Neural progenitor cell (in vitro differentiated cells): ENCODE measurements at places on chromosomes 12 and 14.

DNA sequence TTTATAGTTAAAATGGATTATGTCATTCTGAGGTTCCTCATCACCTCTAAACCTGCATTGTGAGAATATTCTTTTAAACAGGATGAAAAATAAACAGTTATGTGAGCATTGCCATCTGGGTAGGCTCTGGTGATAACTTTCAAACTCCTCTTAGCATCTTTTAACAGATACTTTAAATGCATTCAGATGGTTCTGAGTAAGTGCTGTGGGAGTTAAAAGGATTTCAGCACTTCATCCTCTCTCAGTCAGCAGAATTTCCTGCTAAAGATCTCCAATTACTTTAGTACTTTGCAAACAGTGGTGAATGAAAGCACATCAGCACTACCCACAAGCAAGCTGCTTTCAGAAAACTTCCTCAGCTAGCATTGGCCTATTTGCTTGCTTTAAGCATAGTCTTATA is 59.3 kb upstream of the TMTC1 start:
- DNase-seq, result no peak

GRCh38 chr12:116528065-116528464 is 31.1 kb upstream of the MAP1LC3B2 start:
- DNase-seq, result no peak

- DNase-seq, result no peak
These were observed 66.6 kb downstream of the BTG1 start for GRCh38 chr12:92079054-92079385.

GRCh38 chr14:42719391-42719790 is 1112.7 kb downstream of the LRFN5 start:
- DNase-seq, result no peak

GRCh38 chr12:65907513-65907912 is 83.2 kb downstream of the HMGA2 start:
- DNase-seq, result no peak

GRCh38 chr12:110585231-110585799 is 2.2 kb upstream of the PPTC7 start:
- DNase-seq, result peak; percentile 44

DNA sequence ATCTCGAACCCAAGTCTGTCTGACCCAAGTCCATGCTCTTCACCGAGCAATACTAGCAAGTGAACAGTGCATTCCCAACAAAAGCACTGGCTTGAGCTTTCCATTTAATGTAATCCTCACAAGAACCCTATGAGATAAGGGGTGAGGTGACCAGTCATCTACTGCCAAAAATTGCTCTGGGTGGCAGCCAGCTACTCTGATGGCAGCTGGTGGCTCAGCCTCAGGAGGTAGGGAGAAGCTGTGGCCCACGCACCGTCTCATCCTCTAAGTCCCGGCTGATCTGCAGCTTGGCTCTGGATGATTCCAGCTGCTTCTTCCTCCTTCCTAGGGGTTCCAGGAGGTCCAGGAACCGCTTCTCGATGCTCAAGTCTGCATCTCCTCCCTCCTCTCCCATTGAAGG is 75.2 kb downstream of the PLEKHG3 start:
- no peak for DNase-seq

GRCh38 chr12:80142640-80143039 is 43.3 kb downstream of the OTOGL start:
- DNase-seq, result no peak

DNA sequence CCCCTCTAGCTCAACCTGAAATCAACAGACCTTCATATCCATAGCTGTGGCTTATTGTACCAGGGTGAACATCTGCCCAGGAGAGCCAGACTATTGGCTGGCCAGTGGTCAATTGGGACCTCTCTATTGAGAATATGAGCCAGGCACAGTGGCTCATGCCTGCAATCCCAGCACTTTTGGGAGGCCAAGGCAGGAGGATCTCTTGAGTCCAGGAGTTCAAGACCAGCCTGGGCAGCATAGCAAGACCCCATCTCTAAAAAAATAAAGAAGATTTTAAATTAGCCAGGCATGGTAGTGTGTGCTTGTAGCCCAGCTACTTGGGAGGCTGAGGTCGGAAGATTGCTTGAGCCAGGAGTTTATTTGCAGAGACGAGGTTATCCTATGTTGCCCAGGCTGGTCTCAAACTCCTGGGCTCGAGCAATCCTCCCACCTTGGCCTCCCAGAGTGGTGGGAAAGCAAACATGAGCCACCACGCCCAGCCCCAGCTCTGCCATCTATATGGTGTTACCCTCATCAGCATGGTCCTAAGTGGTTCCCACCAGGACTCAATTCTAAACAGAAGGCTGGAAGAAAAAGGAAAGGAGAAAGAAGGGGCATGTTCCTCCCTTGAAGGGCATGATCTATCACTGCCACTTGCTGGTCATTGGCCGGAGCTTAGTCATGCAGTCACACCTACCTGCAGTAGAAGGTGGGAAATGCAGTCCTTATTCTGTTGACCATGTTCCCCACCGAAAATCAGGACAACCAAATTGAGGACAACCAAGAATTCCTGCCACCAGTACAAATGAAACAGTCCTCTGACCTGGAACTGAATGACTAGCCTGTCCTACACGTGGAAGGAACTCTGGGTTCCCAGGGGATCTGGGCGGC is 33.7 kb upstream of the IFT81 start:
- no peak for DNase-seq

- no peak for DNase-seq
These were observed 17.8 kb upstream of the BCL7A start for GRCh38 chr12:122003651-122004611.

DNA sequence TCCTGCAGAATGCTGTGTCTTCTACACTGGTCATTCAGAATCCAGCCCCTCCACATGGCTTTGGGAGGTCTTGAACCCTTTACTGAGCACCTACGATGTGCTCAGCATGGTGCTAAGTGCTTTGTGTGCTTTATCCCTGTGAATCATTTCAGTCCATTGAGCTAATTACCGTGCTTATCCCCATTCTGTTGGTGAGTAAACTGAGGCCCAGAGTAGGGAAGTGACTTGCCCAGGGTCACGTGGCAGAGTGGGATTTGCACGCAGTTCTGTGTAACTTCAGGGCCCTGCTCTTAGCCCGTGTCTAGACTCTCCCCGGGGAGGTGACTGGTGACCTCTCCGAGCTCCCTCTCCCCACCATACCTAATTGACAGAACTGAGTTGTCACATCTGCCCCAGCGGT is 27.4 kb downstream of the MVK start:
- no peak for DNase-seq

DNA sequence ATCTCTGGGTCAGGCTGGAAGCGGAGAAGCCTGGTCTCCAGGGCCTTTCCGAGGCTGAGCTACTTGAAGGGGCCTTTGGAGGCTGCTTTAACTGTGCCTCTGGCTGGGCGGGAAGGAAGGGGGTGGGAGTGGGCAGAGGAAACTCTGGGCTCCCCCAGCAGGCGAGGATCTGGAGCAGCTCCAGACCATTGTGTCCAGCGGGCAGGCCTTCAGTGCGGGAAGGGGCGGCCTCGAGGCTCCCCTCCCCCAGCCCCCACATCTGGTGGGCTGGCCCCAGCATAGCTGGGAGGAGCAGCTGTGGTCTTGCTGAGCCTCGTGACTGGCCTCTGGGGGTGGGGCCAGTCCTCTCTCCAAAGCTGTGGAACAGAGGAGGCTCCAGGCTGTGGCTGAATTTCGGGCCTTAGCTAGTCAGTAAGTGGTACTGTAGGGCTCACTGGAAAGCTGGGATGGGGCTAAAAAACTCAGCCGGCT is 3.4 kb downstream of the TAMALIN start:
- peak; percentile 96 for DNase-seq

DNA sequence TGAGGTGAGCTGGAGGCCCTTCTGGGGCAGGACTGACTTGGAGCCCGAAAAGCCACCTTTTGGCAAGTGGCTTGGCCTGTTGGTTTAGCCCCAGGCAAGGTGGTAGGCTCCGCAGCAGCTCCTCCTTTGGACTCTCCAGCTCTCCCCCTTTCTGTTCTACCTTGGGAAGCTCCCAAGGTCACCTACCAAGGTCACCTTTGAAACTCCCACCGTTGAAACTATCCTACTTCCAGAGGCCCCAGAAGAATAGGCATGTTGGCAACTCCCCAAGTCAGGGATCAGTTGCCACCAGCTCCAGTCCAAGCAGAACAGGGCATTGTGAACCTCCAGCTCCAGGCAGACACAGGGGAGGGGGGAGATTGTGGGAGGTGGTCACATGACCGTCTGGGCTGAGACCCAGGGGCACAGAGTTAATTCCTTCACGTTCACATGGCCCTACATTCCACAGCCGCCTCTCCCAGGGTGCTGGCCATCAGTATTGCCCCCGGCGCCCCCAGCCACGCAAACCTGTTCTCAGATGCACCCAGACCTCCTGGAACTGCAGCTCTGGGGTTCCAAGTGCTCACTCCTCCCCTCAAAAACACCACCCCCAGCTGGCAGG is 14.4 kb downstream of the IRF2BPL start:
- DNase-seq, result peak; percentile 65

GRCh38 chr12:8077207-8077606 is 4.9 kb upstream of the NECAP1 start:
- DNase-seq, result no peak

DNA sequence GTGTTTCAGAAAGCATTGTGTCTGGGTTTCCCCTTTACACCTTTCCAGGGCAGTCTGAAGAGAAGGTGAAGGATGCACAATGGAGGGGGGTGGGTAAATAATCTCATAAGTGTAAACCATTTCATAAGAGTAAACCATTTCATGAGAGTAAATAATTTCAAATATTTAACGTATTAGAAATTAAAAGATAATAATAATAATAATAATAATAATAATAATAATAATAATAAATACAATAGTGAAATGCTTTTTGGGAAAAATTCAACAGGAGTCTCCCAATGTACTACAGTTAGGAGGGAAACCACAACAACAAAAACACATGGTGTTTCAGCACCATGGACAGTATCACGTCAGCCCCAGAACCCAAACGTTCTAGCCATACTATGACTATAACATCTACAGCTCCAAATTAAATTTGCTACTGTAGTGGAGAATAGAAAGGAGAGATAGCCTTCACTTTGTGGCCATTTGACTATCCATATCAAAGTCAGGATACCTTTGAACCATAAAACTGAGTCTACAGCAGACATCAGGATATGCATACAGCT is 691.8 kb downstream of the BCL11B start:
- peak; percentile 67 for DNase-seq

DNA sequence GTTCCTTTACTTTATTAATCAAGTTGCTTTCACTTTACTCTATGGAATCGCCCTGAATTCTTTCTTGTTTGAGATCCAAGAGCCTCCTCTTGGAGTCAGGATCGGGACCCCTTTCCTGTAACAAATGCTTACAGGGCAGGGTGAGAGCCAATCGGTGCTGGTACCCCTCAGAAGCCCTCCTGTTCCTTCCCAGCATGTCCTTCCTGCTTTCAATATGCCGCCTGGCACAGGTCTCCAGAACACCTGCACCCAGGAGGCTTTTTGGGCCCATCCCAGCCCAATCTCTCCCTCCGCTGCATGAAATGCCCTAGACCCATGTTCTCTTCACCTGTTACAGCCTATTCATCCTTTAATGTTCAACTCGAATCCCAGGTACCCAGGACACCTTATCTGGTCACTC is 122.2 kb downstream of the FOXN3 start:
- no peak for DNase-seq

DNA sequence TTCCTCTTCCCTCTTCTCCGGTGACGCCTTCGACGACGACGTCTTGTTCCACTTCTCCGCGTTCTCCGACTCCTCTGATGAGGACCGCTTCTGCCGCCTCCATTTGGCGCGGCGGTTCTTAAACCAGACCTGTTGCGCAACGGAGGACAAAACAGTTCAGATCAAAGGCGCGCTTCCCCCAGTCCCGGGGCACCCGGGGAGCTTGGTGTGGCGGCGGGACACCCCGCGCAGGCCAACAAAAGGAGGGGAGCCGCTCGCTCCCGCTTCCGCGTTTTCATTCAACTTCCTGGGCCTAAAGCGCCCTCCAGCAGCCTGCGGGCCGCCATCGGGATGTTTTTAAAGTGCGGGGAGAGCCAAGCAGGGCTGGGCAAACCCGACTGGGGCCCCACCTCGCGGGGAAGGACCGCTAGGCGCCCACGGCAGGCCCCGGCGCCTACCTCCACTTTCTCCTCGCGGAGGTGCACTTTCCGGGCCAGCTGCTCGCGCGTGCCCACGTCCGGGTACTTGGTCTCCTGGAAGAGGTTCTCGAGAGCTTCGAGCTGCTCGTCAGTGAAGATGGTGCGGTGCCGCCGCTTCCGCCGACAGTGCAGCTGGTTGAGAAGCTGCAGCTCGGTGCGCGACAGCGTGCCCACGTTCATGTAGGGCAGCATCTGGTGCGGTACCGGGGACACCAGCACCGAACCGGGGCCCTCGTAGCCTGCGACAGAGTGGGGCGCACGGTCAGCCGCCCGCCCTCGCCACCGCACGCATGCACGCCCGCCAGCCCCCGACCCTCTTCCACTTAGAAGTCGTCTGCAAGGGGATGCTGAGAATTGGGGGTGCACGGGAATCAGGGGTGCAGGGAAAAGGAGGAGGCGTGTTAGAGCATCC is 1.2 kb downstream of the GSC start:
- DNase-seq, result peak; percentile 69

GRCh38 chr12:52683575-52684300 is 3.5 kb upstream of the KRT1 start:
- no peak for DNase-seq

GRCh38 chr14:69505338-69506240 is 21.1 kb downstream of the PLEKHD1 start:
- no peak for DNase-seq

- peak; percentile 84 for DNase-seq
These were observed 508 bp downstream of the CNOT2 start for GRCh38 chr12:70243510-70244371.

DNA sequence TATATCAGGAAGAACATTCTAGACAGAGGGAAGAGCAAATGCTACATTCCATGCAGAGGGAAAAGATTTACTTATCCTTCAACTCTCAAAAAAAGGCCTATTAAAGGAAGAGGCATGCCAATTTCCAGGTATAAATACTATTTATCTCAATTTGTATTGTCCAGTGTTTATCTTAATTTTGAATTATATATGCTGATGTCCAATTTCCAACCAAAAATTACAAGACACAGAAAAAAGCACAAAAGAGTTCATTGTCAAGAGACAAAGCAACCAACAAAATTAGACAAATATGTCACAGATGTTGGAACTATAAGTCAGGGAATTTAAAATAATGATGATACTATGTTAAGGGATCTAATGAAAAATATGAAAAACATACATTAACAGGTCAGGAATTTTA is 286.6 kb upstream of the SFSWAP start:
- no peak for DNase-seq

- peak; percentile 24 for DNase-seq
These were observed 181.5 kb upstream of the PELI2 start for GRCh38 chr14:55936691-55937090.

- no peak for DNase-seq
These were observed 160.2 kb downstream of the DAD1 start for GRCh38 chr14:22428700-22429291.

- no peak for DNase-seq
These were observed 3.8 kb downstream of the GPD1 start for GRCh38 chr12:50107416-50108268.

- no peak for DNase-seq
These were observed 390 bp downstream of the BRAP start for GRCh38 chr12:111685322-111685810.

GRCh38 chr12:112146123-112146522 is 20.8 kb downstream of the TRAFD1 start:
- DNase-seq, result no peak

GRCh38 chr14:75460394-75460793 is 32.6 kb downstream of the JDP2 start:
- no peak for DNase-seq

GRCh38 chr12:92861381-92861780 is 67.7 kb downstream of the EEA1 start:
- DNase-seq, result no peak
